SHP77 treated with DMSO at 0.1 percent for 48 hours (cell line): ENCODE measurements at places on chromosomes 16 and 17.

GRCh38 chr16:74813109-74813641 lies 38.6 kb upstream of the FA2H start:
- peak; percentile 44 for DNase-seq

GRCh38 chr16:76854234-76854633 lies 336.8 kb upstream of the MON1B start:
- no peak for DNase-seq

GRCh38 chr16:70677499-70678120 lies 8.2 kb downstream of the MTSS2 start:
- DNase-seq: no peak

GRCh38 chr16:52451971-52452421 lies 94.9 kb downstream of the TOX3 start:
- DNase-seq: no peak

DNA sequence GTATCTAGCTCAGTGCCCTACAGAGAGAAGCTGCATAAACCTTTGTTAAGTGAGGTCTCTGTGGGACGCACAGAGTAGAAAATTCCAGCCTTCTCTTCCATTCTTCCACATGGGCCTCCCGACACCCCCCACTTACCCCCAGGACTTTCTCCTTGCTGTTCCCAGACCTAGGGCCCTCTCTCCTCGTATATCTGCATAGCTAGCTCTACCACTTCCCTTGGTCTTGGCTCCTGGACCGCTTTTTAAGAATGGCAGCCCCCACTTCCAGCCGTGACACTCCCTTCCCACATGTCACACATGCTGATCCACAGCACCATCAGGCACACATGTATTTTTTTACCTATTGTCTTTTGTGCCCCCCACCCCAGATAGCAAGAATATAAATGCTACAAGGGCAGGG lies 16.7 kb upstream of the FOXJ1 start:
- no peak for DNase-seq

DNA sequence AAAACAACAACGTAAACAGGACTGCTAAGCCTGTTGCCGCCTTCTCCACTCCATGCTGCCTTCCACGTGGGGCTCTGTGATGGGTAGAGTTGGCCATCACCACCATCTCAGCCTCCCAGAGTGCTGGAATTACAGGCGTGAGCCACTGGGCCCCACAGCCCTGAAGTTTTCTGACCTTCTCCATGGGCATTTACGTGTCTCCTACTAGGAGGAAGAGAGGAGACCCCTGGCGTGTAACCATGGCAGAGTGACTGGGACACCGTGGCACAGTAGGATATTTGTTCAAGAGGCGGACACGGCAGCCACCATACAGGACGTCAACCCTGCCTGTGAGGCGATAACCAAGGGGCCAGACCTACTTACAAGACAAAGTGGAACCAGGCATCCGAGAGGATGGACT lies 31.1 kb downstream of the TRPV3 start:
- no peak for DNase-seq

- no peak for DNase-seq
Observed at GRCh38 chr17:4786106-4786511, at the start of gene VMO1. Gene VMO1 (minus strand): TSS chr17:4786364. CDS start chr17:4786352, 12 bp downstream.

DNA sequence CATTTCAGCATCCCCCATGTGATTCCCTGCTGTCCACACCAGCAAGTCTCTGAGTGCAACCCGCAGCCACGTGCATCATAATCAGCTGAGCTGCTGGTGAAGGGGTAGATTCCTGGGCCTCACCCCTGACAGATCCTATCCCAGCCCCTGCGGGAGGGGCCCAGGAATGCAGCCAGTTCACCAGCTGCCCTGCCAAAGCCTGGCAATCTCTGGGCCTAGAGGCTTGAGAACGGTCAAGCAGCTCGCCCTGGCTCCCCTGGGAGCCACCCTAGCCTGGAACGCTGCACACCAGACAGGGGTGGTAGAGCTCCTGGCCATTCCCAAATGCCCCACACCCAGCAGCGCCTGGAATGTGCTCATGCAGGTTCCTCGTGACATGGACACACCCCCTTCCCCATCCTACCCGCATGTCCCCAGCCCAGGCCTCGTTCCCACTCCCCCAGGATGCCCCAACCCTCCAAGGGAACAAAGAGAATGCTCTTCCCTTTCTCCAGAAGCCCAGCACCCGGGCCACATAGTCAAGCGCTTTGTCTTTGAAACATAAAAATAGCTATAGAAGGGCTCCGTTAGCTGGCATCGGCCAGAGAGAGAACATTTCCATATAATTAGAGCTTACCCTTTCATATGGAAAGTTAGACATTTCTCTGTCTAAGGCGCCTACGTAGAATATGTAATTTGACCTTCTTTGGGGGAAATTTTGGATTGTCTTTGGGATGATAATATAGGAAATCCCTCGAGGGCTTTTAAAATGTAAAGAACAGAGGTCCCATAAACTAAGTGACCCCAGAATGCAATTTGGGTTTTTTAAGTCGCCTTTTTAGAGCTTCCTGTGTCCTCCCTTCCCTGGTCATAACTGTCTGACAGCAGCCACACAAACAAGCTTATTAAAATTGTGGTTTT lies 3.4 kb downstream of the CEP295NL start:
- no peak for DNase-seq
